Brain pericyte (primary cell): ENCODE measurements at places on chromosomes 3 and 15.

- DNase-seq, result no peak
These were observed 339.6 kb upstream of the ARL6 start for GRCh38 chr3:97425002-97425401.

GRCh38 chr3:43399034-43399433 is 112.7 kb downstream of the SNRK start:
- DNase-seq, result no peak

DNA sequence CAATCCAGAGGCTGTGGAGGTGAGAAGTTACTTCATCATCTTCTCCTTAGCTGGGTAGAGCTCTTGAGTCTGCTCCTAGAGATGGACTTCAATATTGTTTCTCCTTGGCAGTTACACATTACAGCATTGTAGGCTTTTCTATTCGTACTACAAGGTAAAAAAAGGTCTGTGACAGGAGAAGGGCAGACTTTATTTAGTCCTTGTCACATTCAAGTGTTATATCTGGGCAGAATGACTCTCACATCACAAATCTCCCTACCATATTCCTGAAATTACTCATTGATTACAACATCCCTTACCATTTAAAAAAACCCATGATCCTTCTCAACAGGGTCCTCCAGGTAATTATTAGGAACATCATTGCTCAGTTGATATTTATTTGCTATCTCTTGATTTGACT is 75.0 kb downstream of the AGBL1 start:
- DNase-seq, result no peak

DNA sequence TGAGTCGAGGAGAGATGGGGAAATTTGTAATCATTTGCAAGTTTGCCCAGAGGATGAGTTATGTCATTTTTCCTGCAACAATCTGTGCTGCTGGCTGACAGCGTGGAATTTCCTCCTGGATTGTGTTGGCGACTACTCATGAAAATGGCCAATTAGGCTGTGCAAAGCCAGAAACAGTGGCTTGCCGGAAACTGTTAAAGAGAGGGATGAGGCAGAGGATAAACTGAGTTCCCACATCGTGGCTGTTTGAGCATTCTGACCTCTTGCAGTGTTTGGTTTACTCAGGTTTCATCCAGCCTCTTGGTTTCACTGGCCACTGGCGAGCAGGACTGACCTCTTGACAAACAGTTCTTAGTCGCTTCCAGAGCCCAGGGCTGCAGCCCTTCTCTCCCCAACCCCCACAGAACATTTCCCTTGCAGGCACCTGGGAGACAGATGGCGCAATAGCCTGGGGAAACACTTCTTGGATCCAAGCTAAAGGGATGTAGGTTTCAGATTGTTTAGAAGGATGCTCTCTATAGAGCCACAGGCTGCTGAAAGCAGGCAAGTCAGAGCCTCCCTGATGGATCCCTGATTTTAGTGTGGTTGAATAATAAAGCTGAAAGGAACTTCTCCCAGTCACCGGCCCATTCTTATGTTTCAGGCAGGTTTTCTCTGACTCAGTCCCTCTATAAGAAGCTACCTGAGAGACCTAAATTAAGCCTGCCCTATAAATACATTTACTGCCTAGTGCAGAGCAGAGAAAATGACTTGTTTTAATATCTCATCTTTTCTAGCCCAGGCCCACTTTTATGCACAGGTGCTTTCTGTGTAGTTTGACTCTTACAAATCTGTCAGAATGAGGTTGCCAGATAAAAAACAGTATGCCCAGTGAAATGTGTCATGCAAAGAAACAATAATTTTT is 92.8 kb upstream of the UBE2E1 start:
- peak; percentile 57 for DNase-seq

DNA sequence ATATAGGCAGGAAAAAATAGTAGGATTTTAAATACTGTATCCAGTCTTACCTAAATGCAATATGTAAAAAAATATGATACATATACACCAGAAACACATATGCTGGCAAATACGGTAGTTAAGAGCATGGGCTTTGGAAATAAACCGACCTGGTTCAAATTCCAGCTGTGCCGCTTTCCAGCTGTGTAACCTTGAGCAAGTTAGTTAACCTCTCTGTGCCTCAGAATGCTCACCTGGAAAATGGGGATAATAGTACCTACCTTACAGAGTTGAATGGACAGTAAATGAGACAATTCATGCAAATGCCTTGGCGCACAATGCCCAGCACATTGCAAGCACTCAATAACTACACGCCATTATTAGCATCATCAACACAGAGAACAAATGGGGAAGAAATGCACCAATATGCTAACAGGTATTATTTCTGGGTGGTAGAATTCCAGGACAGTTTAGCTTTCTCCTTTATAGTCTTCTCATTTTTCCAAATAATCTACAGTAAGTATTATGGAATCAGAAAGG is 50.6 kb downstream of the SUMF1 start:
- DNase-seq, result no peak

DNA sequence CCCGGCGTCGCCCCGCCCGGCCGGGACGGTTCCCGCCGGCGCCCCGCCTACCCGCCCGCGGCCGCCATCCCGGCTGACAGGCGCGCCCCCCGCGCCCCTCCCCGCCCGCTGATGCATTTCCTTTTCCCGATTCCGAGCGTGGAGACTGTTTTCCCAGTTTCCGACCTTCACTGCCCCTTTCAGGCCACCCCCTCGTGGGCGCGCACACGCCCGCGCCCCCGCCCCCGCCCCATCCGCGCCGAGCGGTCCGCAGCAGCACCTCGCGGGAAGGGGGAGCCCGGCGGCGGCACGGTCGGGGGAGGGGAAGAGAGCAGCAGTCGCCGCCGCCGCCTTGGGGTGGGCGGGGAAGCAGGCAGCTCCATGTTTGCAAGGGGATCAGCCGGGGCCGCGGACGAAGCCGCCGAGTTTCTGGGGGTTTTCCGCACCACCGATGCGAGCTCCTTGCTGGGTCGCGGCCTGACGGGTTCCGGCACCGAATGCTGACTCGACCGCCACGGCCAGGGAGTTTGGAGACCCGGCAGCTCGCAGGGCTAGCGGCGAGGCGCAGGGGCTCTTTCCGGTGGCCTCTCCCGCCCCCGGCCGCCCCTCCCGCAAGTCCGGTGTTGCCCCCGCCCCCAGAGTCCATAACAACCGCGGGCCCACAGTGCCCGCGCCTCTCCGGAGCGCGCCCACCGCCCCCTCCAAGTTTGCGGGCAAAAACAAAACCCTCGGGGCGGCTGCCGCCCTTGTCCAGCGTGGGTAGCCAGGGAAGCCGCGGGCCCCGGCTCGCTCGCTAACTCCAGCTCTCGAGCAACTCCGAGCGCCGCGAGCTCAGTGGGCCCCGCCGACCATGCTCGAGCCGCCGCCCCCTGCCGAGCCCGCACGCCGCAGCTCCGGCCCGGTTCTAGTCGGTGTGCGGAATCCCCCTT is 3.2 kb upstream of the SIN3A start:
- DNase-seq, result no peak
